ENCODE measurements at places on chromosomes 4 and X.

GRCh38 chr4:181661923-181662322, 581.3 kb upstream of the TENM3 start:
- no peak for DNase-seq

GRCh38 chr4:25031077-25031621, 403 bp upstream of the LGI2 start:
- DNase-seq: no peak

GRCh38 chrX:47619486-47620302, at the start of gene SYN1:
TSS of gene SYN1 (minus strand) at chrX:47619857. CDS start at chrX:47619728, 129 bp downstream.
- DNase-seq: peak; percentile 85

DNA sequence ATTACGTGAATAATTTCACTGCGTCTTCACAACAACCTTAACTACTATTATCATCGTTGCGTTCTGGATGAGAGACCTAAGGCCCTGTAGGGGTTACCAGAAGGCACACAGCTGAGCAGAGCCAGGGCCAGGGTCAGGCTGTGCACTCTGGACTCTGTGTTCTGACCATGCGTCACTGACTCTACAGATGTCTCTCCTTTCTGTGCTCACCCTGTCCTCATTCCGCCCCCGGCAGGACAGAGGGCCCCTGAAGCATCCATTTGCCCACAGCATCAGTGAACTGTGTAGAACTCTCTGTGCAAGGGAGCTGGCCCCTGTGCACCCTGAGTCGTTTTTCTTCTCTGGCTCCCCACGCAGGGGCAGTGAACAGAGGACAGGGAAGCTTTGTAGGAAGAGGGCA, 21.3 kb downstream of the GPKOW start:
- DNase-seq: no peak

DNA sequence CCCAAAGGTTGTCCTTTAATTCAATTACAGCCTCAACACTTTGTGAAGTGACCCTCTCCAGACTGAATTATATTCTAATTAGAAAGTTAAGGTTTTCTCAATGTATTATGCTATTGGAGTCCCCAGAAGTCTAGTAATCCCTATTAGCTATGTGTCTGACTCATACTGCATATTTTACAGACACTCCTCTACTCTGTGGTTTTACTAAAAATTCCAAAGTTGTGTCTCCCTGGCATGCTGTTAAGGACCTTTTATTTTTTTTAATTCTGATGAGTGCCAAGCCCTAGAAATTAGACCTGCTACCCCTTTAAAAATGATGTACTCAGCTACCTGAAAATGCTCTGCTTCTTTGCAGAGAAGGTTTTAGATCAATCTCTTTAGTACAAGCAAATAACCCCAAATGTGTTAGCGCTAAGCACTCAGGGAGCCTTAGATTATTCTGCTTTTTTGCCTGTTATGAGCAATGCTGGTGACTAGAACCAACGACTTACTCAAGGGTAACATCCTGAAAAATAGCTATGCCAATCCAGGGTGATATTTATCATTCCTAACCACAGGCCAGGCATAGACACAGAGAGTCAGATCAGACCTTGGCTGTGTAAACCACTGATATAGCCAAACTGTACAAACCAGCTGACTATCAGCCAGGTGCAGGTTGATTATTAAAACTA, 26.1 kb upstream of the CXCL13 start:
- no peak for DNase-seq

- peak; percentile 12 for DNase-seq
Observed at GRCh38 chr4:26741491-26741871, 119.2 kb upstream of the STIM2 start.

- no peak for DNase-seq
Observed at GRCh38 chrX:149004936-149005335, 500.2 kb downstream of the IDS start.

DNA sequence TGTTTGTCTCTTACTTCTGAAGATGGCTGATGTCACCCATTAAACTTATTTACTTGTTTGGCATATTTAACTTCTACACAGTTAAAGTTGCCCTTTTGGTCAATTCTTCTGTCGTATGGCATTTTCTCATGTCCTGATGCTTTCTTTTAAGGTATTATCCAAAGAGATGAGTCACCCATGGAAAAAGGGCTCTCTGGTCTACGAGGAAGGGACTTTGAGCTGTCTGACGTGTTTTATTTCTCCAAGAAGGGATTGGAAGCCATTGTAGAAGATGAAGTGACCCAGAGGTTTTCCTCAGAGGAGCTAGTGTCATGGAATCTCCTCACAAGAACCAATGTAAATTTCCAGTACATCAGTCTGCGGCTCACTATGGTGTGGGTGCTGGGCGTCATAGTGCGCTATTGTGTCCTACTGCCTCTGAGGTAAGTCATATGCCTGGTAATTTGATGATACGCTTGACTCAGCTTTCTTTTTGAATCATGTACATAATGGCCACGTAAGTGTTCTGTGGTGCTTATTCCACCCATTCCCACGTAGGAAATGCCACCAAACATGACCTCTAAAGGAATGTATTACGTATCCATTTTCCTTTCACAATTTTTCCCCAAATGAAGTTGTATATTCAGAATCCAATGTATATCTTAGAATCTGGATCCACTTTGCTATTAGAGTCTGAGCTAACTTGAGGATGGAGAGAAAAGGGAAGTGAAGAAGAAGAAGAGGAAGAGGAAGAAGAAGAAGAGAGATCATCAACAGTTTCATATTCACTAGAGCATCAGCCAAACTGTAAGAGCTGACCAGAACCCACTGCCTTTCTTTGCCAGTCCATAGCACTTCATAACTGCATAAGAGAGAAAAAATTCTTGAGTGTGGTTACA, 45.7 kb downstream of the GPAT3 start:
- no peak for DNase-seq

GRCh38 chrX:100685997-100686305, 42.0 kb downstream of the SRPX2 start:
- DNase-seq: no peak

- DNase-seq: peak; percentile 3
Observed at GRCh38 chrX:50814701-50815100, 707 bp upstream of the SHROOM4 start.

DNA sequence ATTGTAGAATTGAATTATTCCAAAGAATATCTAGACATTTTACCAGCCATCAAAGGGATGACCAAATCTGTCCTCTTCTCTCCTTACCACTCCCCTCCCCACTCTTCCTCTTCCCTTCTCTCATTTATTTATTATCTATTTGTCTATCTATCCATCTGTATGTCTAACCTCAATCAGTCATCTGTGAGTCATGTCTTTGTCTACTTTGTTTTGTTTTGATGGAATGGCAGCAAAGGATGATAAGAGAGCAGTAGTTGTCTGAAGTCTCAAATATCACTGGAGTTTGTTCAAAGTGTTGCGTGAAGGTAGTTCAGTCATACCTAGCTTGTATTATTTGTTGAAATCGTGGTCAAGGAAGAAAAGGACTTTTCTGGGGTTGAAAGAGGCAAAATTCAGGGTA, 34.7 kb upstream of the PGRMC2 start:
- no peak for DNase-seq

- no peak for DNase-seq
Observed at GRCh38 chr4:40563401-40563800, 66.3 kb downstream of the RBM47 start.

GRCh38 chr4:909821-910220, 22.3 kb downstream of the GAK start:
- DNase-seq: no peak

DNA sequence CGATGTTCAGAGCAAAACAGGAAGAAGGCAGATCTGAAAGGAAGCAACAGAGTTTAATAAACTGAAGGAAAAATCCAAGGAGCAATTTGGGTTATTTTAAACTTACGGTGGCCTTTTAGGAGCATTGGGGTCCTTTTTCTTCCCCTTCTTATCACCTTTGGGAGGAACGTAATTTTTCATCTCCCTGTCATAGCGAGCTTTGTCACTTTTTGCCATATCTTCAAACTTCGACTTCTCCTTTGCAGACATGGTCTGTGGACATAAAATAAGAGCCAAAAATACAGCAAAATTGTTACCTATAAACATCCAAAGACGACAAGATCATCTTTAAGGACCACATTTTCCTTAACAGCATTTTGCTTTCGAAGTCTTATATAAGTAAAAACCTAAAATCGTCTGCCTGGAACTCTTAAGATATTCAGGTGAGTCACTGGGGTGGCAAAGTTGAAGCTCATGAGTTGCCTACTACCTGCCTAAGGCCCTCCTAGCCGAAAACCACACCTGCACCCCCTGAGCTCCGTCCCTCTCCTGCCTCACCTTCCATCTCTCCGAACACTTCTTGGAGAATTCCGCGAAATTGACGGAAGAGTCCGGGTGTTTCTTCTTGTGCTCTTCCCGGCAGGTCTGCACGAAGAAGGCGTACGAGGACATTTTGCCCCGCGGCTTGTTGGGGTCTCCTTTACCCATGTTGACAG, 1.0 kb downstream of the HMGB2 start:
- no peak for DNase-seq

GRCh38 chr4:60726779-60727178, 473.3 kb upstream of the ADGRL3 start:
- no peak for DNase-seq

- no peak for DNase-seq
Observed at GRCh38 chrX:101409043-101409442, 1.0 kb downstream of the HNRNPH2 start.

GRCh38 chrX:39820938-39821708, 276.6 kb downstream of the BCOR start:
- DNase-seq: peak; percentile 23

DNA sequence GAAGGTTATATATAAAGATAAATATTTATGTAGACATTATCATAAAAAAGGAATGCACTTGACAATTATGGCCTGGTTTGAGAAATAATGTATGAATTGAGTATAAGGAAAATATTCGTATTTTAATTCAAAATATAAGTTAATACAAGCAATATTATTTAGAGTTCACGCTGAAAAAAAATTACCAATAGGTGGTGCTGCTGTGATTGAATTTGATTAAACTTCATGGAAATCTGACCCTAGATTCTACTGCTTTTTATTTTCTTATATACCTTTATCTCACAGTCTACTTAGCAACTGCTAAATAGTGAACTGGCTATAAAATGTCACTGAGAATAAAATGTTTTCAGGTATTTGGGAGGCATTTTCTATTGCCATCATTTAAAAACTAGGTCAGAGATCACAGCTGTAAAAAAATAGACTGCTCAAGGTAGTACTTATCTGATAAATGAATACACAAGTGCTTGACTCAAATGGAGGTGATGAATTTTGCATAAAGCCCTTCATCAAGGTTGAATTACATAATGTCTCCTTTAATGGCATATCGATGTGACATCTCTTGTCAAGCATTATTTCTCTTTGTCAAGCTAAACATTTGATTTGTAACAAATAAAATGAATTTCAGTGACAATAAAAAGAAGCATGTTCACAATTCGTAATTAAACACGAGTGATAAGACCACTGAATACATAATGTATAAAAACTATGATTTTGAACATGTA, 1638.8 kb upstream of the PCDH7 start:
- no peak for DNase-seq

DNA sequence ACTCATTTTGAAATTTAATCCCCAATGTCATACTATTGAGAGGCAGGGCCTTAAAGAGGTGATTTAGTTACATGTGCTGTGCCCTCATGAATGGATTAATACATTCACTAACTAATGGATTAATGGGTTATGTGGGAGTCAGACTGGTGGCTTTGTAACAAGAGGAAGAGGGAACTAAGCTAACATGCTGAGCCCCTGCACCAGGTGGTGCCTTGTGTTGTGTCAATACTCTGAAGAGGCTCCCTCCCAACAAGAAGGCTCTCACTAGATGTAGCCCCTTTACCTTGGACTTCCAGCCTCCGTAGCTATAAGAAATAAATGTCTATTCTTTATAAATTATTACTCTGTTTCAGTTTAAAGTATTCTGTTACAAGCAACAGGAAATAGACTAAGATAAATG, 411.9 kb upstream of the EMCN start:
- no peak for DNase-seq

- peak; percentile 47 for DNase-seq
Observed at GRCh38 chr4:85776096-85776495, 301.1 kb downstream of the ARHGAP24 start.

Data from hindlimb muscle (tissue), 1 donor.